ENCODE measurements at places on chromosomes 5 and 9. TPM values are rescaled to one million over a fixed set of nuclear protein-coding genes. Genes with fewer than 3 reads are reported as not detected.

Gene SNCAIP
- not detected for total RNA-seq

Gene NEURL1B
- 13.8 TPM for total RNA-seq

Gene SPINK7
- total RNA-seq, result not detected

Gene NR2F1-AS1
- total RNA-seq, result not detected

Gene ADAMTS2
- total RNA-seq, result 4.1 TPM

All from Caki2 (cell line).